ENCODE measurements at places on chromosomes 1 and 21.

GRCh38 chr1:92924501-92924900 lies 36.8 kb downstream of the DIPK1A start:
- no peak for DNase-seq

- no peak for DNase-seq
These were observed 54.6 kb upstream of the DPT start for GRCh38 chr1:168783458-168784210.

DNA sequence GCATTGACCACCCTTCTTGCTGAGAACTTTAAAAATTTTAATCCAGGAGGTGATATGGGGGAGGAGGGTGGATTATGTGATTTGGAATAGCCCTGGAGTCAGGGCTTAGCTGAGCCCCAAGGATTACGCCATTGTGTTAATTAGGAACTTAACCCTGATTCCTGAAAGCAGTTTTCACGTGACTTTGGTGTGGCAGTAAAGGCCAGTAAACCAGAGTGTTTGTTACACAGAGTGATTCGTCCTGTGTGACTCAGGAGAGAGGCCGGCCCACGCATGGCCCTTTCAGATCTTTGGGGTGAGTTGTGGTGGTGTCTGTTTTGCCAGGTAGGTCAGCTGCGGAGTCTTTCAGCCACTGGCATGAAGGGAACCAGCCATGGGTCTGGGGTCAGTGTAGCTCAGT lies 107.6 kb downstream of the NOS1AP start:
- no peak for DNase-seq

- no peak for DNase-seq
These were observed 23.1 kb downstream of the USP24 start for GRCh38 chr1:55192093-55192492.

DNA sequence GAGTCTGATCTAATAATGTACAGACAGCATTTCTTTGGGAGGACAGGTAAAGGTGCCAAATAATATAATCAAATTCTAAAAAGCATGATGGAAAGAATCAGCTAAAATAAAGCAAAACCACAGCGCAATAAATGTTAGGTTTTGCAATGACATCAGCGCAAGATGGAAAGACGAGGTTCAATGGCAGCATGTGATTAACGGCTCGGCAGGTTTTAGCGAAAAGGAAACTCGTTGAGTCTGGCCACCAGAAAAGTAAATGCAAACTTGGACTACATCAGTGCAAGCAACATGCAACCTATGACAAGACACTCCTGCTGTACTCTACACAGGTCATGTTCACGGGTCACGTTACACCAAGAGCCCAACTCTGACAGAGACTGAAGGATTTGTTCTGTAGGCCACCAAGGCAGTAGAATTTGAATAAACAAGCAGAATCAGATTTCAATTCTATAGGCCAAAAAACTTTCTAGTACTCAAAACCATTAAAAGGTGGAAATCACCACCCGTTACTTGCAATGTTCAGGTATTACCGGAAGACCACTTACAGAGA lies 4.5 kb downstream of the SIPA1L2 start:
- no peak for DNase-seq

Measured in activated T-helper 1 cell treated with anti-CD3 and anti-CD28 coated beads, Interleukin-2, amount 50 U/mL, for 16 hours (primary cell).